Fibroblast of the conjunctiva (primary cell): ENCODE measurements at places on chromosomes 3 and 15.

- no peak for DNase-seq
Observed at GRCh38 chr3:143825513-143825912, 22.8 kb downstream of the SLC9A9 start.

DNA sequence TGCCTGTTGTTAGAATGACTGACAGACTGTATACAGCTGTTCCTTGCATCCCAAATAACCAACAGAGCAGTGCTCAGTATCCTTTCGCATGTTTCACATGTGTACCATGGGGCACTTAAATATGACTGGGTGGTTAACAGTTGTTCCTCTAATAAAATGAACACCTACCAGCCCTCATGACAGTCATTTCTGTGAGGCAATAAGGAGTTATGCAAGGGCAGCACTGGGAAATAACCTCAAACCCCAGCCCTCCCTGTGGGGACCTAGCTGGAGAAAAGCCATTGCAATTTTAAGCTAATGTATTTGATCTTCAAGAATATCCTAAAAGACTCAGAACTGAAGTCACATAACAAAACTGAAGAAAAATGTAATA lies 7.3 kb downstream of the RFT1 start:
- DNase-seq, result no peak

DNA sequence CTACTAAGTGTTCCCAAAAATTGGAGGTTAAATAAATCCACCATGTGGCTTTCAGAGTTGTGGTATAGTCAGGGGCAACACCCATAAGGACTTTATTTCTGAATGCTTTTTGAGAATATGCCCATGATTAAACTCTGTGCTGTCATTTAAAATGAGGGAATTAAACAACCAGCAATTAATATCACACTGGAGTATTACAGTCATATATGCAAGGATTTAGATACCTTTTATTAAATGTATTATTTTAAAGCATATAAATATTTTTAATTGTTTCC lies 227.6 kb downstream of the ZPLD1 start:
- no peak for DNase-seq

DNA sequence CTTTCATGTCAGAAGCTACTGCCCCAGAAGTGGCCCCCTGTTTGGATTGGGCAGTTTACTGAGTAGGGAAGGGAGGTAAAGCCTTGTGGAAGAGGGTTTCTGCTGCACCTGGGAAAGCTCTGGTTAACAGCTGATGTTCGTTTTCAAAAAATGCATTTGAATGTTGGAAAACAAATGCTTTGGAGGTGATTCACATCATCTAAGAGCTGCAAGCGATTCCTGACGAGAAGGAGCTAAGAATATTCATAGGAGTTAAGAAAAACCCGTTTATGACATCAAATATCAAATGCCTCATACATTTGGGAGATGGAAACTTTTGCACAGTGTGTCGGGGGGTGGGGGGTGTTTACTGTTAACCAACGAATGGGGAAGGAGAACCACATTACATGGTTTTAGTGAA lies 183.8 kb upstream of the NR2F2 start:
- DNase-seq, result no peak

- no peak for DNase-seq
Observed at GRCh38 chr15:36275656-36276055, 303.8 kb upstream of the CDIN1 start.

GRCh38 chr3:143124601-143125520 lies 5.3 kb downstream of the CHST2 start:
- DNase-seq, result no peak

DNA sequence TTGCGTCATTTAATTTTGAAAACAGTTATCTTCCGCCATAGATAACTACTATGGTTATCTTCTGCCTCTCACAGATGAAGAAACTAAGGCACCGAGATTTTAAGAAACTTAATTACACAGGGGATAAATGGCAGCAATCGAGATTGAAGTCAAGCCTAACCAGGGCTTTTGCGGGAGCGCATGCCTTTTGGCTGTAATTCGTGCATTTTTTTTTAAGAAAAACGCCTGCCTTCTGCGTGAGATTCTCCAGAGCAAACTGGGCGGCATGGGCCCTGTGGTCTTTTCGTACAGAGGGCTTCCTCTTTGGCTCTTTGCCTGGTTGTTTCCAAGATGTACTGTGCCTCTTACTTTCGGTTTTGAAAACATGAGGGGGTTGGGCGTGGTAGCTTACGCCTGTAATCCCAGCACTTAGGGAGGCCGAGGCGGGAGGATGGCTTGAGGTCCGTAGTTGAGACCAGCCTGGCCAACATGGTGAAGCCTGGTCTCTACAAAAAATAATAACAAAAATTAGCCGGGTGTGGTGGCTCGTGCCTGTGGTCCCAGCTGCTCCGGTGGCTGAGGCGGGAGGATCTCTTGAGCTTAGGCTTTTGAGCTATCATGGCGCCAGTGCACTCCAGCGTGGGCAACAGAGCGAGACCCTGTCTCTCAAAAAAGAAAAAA lies 1.2 kb downstream of the B2M start:
- DNase-seq, result peak; percentile 84

- no peak for DNase-seq
Observed at GRCh38 chr15:90386221-90386620, 1.8 kb upstream of the IQGAP1 start.
